ENCODE measurements at places on chromosomes 16 and 17. TPM values are rescaled to one million over a fixed set of nuclear protein-coding genes. Genes with fewer than 3 reads are reported as not detected.
A peak's percentile ranks its signal among the peaks of the same experiment; 100 is the strongest.

The CREBBP gene
- 45.3 TPM for total RNA-seq

DNA sequence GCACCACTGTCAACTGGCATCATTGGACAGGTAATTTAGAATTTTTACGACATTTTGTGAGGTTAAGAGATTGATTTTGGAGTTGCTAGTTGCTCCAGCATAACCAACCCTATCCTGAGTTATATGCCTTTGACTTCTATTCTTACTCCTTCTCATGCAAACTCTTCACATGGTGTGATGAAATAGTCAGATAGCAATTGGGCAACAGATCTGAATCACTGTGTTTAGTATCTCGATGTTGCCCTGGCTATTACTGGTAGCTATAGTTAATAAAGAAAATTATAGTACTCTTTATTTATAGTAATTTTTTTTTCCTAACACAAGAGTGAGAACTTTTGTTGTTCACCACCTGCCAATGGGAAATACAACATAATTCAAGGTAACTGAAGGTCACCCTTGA lies 494.8 kb upstream of the TOM1L1 start:
- DNase-seq: no peak

- no peak for DNase-seq
Observed at GRCh38 chr16:66289986-66290385, 76.5 kb upstream of the CDH5 start.

The CCDC200 gene
- total RNA-seq: not detected

The GCSH gene
- 23.1 TPM for total RNA-seq

- no peak for DNase-seq
Observed at GRCh38 chr17:55495239-55495638, 16.0 kb downstream of the SMIM36 start.

GRCh38 chr16:77221482-77221881 lies 22.3 kb downstream of the SYCE1L start:
- DNase-seq: no peak

The CTRB2 gene
- total RNA-seq: 6.7 TPM

- no peak for DNase-seq
Observed at GRCh38 chr17:57965521-57966160, 10.4 kb upstream of the CUEDC1 start.

The MYH1 gene
- total RNA-seq: not detected

DNA sequence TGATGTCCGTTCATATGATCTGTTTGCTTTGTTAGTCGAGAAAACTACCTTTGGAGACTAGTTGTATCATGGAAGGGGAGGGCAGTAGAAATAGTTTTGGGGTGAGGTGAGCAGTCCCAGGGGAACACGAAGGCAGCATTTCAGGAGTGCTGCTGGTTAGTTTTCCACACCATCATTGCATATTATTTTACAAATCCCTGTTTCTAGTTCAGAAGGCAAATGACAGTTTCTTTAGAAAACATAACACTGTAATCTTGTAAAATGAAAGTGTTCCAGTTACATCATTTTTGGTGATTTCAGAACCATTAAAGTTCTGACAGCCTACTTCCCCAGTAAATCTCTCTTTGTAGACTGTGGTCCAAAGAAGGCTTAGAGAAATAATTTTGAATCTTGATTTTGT lies 25.4 kb downstream of the BANP start:
- DNase-seq: no peak

GRCh38 chr17:35603674-35604073 lies 16.6 kb downstream of the AP2B1 start:
- no peak for DNase-seq

The CD300E gene
- total RNA-seq: not detected

DNA sequence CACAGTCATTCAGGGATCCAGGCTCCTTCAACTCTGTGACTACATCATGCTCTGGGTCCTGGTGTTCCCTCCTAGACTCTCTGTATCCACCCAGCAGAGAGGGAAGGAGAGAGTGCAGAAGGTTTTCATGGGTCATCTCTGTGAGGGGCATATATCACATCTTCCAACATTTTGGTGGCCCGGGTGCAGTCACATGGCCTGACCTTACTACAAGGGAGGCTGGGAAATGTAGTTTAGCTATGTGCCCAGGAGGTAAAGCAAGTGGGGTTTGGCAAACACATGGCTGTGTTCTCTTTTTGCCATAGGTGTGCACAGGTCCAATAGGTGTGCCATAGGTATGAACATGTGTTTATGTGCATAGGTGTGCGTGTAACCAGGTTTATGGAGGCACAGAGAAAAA lies 222.2 kb upstream of the EEF2KMT start:
- DNase-seq: no peak

- no peak for DNase-seq
Observed at GRCh38 chr16:72085002-72085401, 8.4 kb downstream of the TXNL4B start.

DNA sequence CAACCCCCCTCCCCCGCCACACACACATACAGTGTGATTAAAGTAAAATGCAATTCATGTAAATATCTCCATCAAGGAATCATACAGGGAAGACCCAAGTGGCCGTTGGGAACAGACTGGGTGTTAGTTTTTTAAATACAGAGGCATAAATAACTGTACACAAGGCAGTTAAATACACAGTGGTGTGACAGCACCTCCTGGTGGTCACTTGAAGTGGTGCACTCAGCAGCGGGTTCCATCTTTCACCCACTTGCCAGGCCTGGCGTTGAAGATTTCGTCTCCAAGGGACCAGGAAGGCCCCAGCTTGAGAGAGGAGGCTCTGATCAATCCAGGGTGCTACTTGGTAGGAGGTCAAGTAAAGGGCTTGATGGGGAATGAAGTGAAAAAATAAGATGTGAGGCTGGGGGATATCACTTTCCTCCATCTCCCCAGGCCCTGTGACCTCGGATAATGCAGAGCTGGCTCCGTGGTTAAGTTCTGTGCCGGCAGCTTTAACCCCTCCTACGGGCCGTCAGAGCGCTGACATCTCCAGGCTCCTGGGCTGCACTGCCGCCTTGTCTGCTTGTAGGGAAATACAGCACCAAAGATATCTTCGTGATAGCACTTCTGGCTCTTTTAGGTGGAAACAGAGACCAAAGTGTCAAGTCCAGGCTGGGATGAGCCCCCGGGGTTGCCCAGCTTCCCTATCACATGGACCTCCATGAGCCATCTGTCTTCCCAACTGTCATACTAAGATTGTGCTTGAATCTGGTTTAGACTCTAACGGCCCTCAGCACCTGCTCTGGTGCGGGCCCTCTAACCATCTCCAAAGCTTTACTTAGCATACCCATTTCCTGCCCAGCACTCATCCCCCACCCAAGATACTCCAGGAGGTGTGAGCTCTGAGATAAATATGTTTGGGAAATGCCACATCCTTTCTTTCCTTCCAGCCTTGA lies 20.7 kb downstream of the LGALS9 start:
- peak; percentile 62 for DNase-seq

Data from activated T-cell treated with anti-CD3 and anti-CD28 coated beads, Interleukin-2, amount 50 U/mL, for 4 hours (primary cell).